ENCODE measurements at places on chromosomes 1 and 21.

DNA sequence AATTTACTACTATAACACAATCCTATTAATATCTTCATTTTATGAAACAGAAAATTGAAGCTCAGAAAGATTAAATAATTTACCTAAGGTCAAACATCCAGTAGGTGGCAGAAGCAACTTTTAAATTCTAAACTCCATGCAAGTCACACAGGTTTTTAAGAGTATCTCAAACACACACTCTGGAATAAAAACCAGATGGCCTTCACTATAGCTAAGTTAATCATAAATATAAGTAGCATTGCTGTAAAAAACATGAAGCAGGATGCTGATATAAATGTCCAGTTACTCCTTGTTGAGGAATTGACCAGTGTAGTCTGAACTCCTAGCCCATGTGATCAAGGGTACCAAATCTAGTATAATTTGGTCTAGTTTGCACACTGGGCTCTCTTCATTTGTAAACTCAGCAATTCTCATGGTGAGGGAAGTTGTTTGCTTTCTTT is 9.4 kb upstream of the FMO3 start:
- DNase-seq, result no peak

DNA sequence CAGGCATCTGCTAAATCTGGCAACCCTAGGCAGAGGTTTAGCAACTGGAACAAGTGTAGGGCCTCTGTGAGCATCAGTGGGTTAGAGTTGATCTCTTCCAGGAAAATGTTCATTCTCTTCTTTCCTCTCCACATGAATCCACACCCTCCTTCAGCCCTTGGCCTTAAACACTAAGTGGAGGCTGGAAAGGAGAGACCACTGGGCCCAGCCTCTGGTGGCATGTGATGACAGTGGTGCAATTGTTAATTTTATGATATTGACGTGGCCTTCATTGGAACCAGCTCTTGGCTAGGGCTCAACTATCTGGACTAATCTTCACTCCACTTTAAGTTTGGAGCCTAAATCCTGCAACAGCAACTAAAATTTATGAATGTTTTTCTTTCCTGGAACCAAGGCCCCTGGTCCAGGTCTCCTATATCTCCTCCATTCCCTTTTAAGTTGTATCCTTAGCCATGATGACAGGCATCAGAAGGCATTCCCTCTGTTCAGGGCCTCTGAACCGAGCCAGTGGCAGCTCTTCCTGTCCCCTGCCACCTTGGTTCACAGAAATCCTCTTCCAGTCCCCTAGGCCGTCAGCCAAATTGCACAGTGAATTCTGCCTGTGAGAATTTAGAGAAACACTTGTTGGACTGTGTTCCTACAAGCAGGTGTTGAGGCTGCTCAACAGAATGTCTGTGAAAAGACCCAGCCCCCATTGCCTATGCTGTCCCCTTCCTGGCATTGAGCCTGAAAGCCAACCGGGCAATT is 132.2 kb downstream of the PSMG1 start:
- no peak for DNase-seq

DNA sequence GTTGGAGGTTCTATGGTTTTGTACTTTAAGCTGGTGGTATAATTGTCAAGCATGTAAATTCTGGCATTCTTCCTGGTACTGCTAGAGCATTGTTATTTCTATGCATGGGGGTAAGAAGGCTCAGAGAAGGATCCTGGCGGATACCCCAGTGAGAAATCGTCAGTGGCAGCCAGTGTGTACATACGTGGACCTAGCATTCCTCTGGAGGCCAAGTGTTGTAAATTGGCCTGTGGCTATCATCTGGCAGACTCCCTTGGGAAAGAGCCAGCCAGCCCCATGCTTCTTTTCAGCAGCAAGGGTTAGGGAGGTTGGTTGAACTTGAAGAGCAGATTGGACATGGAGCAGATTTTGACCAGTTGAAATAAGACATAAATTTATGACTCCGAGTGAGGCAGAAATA is 5.2 kb upstream of the AGO3 start:
- no peak for DNase-seq

GRCh38 chr1:230232371-230232771 is 165.3 kb downstream of the GALNT2 start:
- no peak for DNase-seq

DNA sequence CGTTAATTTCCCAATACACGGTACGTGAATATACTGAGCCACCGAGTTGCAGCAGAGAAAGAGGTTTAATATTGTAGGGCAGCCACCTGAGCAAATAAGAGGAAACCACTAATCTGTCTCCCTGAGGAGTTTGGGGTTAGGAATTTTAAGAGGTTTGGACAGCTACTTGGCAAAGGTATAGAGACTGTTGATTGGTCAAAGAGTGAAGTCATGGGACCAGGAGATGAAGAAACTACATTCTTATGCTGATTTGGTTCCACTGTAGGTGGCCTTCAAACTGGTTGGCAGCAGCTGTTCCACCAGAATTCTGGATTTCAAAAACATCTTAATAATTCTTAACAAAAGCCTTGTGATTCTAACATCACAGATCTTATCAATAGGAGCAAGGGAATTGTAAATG is 485.4 kb upstream of the PRMT6 start:
- DNase-seq, result no peak

DNA sequence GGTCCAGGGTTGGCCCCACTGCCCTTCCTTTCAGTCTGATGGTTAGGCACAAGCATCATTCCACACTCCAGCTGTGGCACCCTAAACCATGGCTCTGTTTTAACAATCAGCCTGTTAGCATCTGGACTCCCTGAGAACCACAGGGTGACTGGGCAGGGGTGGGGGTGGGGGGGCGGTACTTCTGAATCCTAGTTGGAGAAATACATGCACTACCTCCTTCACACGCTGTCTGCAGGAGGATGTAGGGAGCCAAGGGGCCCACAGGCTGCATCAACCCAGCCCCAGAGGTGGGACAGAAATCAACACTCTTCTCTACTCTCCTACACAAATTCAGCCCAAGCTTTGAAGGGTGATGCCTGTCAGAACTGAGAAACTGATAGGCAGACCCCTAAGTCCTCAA is 23.8 kb downstream of the DDX20 start:
- no peak for DNase-seq

DNA sequence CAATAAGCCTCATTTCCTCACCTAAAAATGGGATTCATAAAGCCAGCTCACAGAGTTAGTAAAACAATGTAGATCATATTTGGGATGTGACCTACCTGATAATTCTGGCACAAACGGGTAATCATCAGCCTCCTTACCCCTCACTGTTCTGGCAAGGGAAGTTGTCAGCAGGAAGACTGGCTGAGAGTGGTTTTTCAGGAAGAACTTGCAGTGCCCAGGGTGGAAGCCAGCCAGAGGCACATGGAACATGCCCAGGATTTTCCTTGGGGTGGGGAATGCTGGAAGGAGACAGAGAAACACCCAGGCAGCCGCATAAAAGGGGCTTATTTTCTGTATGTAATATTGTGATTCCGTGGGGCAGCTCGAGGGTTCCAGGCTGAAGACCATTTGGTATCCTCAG is 7.7 kb upstream of the SLC5A9 start:
- DNase-seq, result no peak

DNA sequence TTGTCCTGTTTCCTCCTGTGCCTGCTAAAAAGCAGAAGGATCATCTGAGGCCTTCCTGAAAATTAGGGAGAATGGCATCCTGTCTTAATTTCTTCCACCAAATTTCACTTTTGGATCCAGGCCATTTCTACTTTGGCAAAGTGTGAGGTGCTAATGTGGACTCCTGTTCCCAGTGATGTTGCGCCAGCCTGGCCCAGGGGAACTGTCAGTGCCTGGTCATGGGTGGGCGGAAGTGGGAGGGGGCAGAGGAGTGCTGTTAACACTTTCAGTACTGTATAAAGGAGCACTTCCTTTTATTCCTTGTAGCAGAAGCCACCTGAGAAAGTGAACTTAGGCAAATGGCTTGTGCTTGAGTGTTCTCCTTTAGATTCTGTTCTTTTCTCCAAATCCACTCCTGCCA is 19.9 kb downstream of the ELAPOR1 start:
- DNase-seq, result no peak

DNA sequence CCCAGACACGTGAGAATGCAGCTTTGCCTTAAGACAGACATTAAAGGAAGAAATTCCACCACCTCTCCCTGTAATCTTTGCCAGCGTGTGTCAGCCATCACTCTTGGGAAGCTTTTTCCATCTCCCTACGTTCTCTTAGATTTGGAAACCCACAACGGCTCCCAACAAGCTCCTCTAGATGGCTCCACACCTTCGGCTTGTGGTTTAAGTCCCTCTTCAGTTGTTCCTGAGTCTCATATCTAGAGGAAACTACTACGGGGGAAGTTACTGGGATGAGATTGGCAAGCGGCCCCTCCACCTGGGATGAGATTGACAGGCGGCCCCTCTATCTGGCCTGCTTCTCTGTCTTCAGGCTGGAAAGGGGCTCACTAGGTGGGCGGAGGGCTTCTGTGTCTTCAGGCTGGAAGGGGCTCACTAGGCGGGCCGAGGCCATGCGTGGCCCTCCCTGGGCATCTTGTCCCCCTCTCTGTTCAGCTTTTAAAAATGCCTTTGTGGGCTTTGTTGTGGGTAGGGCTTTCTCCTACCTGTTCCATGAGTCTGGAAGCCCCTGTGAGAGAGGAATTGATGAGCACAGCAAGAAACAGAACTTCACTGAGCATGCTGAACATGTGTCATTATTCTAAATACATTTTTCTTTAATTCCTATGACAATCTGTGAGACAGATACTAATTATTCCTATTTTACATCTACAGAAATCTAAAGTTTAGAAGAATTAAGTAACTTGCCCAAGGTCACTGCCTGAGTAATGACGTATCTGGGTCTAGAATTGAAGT is 670.5 kb downstream of the KIF26B start:
- DNase-seq, result no peak

DNA sequence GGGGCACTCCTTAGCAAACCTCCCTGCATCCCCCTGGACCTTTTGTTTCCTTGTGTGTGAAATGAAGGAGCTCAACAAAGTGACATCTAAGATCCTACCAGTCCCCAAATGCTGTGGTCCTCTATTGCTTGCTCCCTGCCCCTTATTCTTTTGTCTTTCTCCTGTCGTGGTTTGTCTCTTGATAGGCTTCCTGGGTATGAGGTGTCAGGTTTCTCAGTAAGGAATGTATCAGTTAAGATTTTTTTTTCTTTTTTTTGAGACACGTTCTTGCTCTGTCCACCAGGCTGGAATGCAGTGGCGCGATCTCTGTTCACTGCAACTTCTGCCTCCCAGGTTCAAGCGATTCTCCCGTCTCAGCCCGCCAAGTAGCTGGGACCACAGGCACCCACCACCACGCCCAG is 16.8 kb downstream of the CNIH3 start:
- DNase-seq, result no peak

GRCh38 chr1:67582625-67583461 is 102.2 kb upstream of the GADD45A start:
- DNase-seq, result no peak

- DNase-seq, result no peak
Measured at GRCh38 chr1:230868736-230869385, 540 bp upstream of the C1orf198 start.

DNA sequence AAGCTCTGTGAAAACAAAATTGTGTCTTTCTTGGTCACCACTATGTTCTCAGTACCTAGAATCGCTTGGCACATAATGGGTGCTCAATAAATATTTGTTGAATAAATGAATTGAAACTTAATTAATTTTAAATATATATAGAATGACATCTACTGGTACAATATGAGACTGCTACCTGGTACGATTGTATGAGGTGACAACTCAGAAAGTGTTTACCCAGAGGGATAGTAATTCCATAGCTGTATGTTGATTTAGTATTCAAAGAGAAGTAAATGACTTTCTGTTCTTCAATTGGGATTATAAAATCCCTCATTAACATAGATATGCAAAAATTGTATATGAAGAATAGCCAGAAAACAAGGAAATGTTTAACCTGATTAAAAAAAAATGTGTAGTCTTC is 128.7 kb downstream of the RPS6KC1 start:
- DNase-seq, result no peak

- DNase-seq, result no peak
Measured at GRCh38 chr21:15164273-15164672, 99.5 kb upstream of the NRIP1 start.

DNA sequence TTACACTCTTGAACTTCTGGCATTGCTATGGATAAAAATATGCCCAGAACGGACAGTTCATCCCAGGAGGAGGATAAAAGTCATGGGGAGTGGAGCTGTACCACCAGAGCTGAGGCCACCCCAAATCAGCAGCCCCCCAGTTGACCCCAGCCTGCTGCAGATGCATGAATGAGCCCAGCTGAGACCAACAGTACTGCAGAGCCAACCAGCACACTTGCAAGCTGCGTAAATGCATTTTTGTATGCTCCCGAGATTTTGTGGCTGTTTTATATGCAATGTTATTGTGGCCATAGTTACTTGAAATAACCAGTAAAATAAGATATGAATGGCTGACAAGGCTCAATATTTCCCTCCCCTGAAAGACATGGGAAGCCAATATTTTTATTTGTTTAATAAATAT is 264.6 kb downstream of the DUSP10 start:
- DNase-seq, result no peak

- no peak for DNase-seq
Measured at GRCh38 chr1:206097381-206097780, 19.8 kb downstream of the AVPR1B start.

GRCh38 chr1:43256675-43257570 is 12.9 kb upstream of the TMEM125 start:
- no peak for DNase-seq

- no peak for DNase-seq
Measured at GRCh38 chr1:229431284-229432115, 2.4 kb downstream of the ACTA1 start.

GRCh38 chr21:26892151-26892550 is 46.9 kb upstream of the ADAMTS1 start:
- DNase-seq, result no peak

DNA sequence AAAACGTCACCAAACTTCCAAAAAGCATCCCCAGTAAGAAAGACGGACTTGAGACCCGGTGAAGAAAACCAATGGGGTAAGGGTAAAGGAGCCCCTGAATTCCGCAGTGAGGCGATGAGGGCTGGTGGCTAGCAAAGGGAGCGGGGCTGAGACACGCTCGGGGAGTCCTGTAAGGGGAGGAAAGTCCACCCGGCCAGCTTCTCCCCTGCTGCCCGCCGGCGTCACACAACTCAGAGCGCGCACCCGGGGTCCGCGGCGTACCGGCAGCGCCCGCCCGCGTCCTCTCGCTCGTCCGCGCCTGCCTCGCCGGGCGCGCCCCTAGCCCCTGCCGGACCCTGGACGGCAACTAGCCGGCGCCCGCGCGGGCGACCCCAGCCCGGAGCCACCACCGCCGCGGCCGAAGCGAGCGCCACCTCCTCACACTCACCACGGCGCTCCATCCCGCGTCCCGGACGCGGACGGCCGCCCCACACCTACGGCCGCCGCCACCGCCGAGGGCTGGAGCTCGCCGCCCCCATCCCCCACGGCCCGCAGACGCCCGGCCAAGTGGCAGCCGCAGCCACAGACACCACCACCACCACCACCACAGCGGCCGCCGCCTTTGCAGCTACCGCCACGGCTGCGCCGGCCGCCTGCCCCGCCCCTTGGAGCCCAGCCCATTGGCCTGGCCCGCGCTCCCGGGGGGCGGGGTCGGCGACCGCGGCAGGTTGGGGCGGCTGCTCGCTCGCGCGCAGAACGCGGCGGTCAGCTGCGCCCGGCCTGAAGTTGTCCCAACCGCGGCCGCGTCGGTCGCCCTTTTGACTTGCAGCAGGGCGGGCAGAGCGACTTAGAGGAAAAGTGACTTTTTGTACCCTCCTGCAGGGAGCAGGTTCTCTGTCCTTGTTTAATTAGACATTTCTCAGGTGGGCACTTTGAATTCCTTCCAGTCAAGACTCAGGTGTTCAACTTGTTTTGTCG is 10.0 kb upstream of the ARHGAP29 start:
- DNase-seq, result no peak

- DNase-seq, result no peak
Measured at GRCh38 chr1:235883261-235883927, 16.7 kb upstream of the LYST start.

GRCh38 chr1:5901150-5901549 is 91.1 kb downstream of the NPHP4 start:
- no peak for DNase-seq

- no peak for DNase-seq
Measured at GRCh38 chr21:15134701-15135470, 70.1 kb upstream of the NRIP1 start.

Data from stimulated activated CD8-positive, alpha-beta memory T cell treated with anti-CD3 and anti-CD28 coated beads, Interleukin-2, amount 100 ng/mL, for 1 hour (primary cell).